ENCODE measurements at places on chromosomes 11 and 22.

DNA sequence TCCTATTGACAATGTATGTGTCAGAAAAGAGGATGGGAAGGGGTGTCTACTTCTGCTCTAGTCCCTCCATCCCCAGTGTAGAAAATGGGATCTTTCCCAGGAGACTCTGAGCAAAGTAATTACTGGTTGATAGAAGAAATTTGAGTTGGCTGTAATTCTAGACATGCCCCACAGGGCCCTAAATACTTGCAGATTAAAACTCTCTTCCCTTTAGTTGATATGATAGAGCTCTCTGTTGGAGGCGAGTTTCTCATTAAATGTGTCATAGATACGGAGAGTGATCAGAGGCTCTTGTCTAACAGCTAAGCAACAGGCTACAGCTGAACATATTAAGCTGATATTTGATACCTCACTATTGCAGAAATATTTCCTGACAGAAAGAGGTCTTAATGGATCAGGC lies 32.9 kb downstream of the OR52E1 start:
- DNase-seq, result no peak

GRCh38 chr11:70628176-70628854 lies 230.0 kb downstream of the CTTN start:
- no peak for DNase-seq

DNA sequence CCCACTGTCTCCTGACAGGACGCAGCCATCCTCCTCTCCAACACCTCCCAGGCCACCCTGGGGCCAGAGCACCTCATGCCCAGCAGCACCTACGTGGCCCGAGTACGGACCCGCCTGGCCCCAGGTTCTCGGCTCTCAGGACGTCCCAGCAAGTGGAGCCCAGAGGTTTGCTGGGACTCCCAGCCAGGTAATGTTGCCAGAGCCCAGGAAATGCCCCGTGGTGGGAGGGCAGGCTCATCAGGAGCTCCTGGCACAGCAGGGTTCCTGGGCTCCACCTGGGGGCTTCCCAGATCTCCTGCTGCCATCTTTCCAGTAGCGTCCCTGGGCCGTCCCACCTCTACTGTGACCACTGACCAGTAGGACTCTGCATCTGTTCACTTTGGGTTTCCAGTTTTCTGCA lies 16.2 kb downstream of the CSF2RB start:
- no peak for DNase-seq

GRCh38 chr11:14577292-14577691 lies 57.1 kb upstream of the PSMA1 start:
- no peak for DNase-seq

DNA sequence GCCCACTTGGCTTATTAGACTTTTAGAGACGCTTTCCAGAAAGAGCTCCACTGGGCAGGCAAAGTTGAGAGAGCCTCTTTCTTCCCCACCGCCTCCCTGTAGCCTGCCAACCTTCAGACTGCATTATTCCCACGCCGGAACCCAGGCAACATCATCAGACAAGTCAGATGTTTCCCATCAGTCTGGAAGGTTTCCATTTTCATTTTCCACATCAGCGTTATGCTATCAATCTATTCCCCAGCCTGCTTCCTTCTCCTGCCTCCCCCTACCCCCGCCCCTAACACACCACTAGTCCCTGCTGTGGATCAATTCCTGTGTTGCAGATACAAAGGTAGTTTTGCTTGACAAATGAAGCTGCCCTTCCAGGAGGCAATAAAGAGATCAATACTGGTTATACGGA lies 184.8 kb downstream of the DSCAML1 start:
- DNase-seq, result no peak

DNA sequence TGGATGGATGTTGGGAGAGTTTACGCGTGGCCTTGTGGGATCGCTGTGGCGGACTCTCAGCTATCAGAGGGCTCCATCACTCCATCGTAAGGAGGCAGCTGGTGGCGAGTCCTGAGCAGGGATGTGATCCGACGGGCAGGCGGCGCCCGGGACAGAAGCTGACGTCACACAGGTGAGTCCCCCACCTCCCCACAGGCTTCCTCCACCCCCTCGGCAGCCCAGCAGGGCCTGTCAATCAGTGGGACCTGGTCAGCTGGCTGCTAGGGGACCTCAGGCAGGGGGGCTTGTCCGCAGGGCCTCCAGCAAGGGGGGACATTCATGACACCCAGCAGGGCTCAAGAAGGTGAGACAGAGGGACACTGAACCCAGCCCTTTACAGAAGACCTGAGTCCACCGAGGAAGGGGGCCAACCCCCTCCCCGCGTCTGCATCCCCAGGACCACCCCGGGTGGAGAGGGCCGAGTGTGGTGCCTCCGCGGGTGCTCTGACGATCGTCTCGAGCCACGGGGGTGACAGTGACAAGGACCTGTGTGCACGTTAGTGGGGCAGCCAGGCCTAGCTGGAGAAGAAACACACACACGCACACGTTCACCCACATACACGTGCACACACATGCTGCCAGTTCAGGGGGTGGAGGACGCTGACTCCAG lies 7.1 kb downstream of the HRAS start:
- no peak for DNase-seq

DNA sequence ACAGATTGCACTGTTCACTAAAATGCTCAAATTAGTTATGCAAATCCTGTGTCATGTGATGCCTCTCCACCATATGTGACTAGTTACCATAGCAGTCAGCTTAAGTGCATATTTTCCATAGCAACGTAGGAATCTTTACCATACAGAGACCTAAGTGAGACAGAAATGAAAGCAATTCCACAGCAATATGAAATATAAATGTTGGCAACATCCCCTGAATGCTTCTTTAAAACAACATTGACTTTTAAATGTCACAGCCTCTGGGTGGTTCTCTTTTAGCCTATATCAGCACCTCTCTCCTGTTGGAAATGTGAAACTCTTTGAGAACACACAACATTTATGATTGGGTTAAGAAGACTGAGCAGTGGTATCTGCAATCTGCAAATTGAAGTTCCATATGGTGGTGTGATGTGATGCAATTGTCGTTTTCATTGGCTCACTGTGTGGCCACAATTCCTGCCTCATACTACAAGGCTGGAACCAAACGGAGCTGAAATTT lies 814.6 kb downstream of the DLG2 start:
- no peak for DNase-seq

DNA sequence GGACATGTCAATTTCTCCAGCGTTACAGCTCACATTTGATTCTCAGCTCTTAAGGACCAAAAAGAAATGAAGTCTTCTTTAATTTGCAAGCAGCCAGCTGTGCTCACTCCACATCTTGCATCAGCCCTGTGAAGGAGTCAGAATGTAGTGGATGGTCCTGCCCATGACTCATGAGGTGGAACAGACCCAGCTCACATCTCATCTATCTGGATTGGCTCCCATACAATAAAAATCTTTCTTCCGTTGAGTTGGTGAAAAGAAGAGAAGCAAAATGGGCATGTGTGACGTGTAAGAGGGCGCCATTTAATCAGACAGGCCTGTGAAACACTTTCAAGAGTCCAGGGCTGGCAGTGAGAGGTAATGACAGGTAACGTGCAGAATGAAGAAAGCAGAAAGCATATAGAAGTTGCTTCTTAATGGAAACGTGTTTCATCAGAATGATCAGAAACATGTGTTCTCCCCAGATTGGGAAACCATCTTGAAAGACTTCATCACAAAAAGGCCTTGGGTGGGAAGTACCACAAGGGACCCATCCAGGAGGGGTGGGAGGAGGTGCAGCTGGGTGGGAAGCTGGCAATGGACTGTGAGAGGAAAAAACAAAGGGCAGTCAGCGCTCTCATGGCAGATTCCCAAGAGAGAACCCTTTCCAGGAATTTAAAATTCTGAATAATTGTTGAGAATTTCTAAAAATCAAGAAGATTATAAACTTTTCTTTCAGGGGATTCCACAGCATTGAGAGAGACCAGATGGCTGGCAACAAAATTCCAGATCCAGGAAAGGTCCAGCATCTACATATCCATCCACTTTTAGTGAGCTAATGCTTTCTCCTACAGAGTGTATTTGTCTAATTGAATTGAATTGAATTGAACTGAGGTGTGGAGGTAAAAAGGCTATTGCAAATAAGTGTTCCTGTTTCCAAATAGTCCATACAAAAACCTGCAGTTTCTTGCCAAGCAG lies 57.0 kb downstream of the ETS1 start:
- no peak for DNase-seq

- no peak for DNase-seq
These were observed 790.5 kb upstream of the LRRC4C start for GRCh38 chr11:42249956-42250355.

DNA sequence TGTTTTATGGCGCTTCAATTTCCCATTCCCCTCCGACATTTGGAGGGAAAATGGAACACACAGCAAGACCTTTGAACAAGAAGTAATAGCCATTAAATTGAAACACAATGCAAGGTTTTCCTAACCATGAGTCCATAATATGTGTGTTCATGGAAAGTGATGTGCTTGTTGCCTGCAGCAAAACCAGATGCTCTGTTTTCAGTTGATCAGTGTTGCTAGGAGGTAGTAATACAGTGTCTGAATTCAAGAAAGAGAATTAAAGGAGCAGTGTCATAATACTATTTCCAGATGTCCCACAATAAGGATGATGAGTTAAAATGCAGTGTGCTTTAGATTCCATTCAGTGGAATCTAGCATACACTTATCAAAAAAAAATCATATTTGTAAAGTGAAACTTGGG lies 637.4 kb upstream of the API5 start:
- DNase-seq, result no peak

DNA sequence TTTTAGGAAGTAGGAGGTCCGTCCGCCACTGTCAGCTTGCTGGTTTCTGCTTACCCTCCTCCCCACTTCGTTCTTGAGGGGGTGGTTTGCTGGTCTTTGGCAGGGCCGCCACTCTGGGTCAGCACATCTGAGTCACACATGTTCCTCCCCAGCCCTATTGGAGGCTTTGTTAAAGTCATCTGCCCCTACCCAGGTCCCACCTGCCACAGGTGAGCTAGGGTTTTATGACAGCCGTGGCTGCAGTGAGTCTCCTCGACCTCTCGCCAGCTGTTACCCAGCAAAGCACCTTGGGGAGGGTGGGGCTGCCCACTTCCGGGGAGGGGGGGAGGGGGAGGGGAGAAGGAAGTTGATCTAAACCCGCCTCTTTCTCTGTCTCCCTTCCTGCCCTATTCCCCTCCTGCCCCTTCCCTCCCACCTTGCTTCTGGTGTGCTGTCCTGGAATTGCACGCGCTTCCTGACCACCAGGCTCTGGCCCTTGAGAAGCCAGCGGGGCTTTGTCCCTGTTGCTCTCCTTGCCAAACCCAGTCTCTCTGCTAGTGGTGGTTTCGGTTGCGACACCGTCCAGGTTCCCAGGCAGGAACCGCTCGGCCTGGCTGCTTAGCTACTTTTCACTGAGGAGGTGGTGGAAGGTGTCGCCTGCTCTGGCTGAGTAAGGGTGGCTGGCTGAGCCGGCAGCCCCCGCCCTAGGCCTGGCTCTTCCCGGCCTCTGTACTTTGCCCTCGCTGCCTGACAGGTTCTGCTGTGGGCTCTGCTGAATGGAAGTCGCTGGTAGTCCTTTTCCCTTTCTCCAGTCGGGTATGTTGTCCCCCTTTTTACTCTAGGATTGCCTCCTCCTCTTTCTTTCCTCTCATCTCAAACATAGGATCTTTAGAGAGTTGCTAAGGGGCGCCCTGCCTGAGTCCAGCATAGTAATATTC lies 28.5 kb downstream of the RCOR2 start:
- no peak for DNase-seq

DNA sequence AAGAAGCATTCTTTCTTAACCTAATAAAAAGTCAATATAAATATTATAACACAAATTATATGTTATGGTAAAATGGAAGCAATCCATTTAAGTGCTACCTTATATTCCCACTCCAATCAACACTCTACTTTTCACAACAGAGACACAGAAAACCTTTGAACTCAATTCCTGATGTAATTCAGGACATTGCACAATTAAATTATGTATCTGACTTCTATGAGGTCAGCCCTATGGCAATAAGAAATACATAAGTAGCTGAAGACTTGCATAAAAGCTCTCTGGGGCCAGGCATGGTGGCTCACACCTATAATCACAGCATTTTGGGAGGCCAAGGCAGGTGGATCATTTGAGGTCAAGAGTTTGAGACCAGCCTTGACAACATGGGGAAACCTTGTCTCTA lies 6.8 kb downstream of the OR4D10 start:
- no peak for DNase-seq

DNA sequence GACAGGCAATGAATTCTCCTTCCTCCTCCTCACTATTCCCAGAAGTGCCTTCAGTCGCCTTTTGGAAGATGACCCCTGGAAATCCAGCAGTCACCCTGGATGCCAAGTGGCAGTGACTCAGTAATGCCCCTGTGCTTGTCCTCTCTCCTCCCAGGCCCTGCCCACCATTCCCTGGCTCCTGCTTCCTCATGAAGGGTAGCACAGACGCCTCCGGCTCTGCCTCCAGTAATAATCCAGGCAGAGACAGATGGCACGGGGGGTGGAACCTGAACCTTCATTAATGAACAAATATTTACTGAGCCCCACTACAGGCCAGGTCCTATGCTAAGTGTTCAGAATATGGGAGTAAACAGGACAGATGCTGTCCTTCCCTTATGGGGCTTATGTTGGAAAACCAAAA lies 23.2 kb downstream of the SYT13 start:
- DNase-seq, result no peak

DNA sequence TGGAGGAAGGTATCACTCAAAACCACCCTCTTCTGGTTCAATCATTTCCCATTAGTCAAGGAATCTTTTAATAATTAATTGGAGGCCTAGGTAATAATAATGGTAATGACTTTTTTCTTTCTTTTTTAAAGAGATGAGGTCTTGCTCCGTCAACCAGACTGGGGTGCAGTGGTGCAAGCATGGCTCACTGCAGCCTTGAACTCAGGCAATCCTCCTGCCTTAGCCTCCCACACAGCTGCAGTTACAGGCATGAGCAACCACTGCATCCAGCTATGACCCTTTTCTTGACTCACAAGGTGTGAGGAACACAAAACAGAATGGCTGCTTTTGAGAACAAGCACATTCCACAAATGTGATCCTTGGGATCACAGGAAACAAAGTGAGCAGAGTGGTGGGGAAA lies 3.6 kb downstream of the POLDIP3 start:
- no peak for DNase-seq

- no peak for DNase-seq
These were observed 717 bp upstream of the SLC7A4 start for GRCh38 chr22:21032868-21033688.

- peak; percentile 8 for DNase-seq
These were observed 4.4 kb downstream of the KCNJ11 start for GRCh38 chr11:17384002-17384511.

DNA sequence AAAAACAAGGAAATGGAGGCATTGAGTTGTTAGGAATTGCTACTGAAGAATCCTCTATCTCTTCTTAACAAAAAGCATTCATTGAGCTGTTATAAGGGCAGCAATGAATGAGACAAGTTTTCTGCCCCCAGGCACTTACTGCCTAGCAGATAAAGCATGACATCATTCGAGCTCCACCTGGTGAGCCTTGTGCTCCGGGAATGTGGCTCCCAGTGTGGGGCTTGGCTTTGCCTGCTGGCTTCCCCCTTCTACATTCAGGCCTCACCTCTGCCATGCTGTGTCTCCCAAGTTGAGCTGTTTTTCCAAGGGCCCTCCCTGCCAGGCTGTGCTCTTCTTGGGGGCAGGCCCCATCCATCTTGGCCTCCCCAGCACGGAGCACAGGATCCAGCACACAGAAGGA lies 56.9 kb upstream of the EIF3D start:
- DNase-seq, result no peak
